ENCODE measurements at places on chromosomes 16 and 17.
A peak's percentile ranks its signal among the peaks of the same experiment; 100 is the strongest.

- no peak for DNase-seq
These were observed 5.9 kb upstream of the C16orf87 start for GRCh38 chr16:46836534-46837530.

DNA sequence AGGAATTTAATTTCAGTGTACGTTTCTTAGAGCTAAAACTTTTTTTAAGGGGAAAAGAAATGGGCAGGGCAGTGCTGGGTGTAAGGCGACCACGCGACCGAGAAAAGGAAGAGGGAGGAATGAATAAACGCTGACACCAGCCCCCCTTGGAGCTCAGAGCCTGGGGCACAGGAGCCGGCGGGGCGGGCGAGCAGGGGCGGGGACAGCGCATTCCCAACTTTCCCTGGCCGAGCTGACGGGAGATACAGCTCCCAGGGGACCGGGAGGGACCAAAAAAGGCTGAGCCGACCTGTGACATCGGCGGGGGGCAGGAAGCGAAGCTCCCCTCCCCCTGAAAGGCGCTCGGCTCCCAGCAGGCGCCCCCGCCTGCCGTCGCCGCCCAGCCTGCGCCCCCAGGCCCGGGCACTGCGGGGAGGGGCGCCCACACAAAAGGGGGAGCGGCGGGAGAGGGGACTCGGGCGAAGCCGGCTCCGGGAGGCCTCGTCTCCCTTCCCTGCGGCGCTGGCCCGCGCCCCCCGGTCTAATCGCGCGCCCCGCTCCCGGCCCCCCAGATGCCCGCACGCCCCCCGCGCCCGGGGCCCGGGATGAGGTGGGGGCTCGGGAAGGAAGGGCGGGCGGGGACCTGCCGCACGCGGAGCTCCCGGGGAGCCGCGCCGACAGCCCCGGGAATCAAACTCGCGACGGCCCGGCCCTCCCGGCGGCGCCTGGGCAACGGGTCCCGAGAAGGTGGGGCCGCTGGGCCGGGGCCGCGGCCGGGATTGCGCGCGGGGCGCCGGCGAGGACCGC is 622 bp downstream of the CUEDC1 start:
- peak; percentile 75 for DNase-seq

DNA sequence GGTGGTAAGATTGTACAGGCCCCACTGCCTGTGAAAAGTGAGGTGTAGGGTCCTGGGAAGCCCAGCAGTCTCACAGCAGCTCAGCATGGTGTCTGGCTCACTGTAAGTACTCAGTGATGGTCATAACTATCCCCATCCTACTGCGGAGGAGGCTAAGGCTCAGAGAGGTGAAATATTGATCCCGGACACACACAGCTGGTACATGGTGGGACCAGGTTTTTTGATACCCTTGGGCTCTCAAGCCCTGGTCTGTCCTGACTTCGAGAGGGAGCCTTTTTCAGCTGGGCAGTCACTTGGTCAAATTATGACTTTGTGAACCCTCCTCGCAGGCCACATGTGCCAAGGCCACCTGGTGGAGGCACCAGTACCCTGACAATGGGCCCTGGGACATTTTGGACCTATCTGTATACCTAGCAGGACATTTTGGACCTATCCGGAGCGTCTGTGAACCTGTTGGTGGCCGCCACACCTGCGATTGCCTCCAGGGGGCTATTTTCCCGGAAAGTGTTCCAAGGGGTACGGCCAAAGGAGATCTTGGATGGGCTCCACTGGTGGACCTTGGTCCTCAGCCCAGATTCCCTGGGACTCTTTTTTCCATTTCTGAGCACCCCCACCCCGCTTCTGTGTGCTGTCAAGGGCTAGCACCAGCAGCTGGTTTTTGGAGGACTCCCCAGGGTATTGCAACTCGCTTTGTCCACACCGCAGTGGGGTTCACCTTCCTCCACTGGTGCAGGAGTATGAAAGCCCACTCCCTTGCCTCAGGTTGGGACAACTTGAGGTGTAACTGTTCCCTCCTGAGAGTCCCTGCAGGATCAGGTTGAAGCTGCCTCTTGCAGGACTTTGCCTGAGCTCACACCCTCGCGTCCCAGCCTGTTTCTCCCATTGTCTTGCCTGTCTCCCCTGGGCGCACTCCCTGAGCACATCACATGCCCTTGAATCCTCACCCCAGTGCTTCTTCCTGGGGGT is 83.6 kb upstream of the NKD1 start:
- DNase-seq = no peak

GRCh38 chr17:60392845-60393702 is 1.1 kb upstream of the USP32 start:
- DNase-seq = peak; percentile 35

DNA sequence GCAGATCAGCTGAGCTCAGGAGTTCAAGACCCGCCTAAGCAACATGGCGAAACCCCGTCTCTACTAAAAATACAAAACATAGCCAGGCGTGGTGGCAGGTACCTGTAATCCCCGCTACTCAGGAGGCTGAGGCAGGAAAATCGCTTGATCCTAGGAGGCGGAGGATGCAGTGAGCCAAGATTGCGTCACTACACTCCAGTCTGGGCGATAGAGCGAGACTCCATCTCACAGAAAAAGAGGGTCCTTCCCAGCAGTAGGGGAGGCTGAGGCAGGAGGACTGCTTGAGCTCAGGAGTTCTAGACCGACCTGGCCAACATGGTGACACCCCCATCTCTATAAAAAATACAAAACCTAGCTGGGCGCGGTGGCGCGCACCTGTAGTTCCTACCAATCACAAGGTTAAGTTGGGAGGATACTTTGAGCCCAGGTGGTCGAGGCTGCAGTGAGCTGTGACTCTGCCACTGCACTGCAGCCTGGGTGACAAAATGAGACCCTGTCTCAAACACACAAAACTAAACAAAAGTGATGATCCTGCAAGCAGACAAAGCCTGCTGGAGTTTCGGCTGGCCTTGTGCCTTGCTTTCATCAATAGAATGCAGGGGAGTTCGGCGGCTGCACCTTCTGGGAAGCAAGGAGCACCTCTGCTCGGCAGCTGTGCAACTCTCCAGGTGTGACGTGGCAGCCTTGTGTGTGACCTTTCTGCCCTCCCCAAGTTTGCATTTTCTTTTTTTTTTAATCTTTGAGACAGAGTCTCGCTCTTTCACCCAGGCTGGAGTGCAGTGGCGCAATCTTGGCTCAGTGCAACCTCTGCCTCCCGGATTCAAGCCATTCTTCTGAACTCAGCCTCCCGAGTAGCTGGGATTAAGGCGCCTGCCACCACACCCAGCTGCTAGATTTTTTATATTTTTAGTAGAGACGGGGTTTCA is 12.4 kb upstream of the YWHAE start:
- no peak for DNase-seq

GRCh38 chr16:83946781-83947566 is 6.1 kb upstream of the OSGIN1 start:
- DNase-seq = no peak

DNA sequence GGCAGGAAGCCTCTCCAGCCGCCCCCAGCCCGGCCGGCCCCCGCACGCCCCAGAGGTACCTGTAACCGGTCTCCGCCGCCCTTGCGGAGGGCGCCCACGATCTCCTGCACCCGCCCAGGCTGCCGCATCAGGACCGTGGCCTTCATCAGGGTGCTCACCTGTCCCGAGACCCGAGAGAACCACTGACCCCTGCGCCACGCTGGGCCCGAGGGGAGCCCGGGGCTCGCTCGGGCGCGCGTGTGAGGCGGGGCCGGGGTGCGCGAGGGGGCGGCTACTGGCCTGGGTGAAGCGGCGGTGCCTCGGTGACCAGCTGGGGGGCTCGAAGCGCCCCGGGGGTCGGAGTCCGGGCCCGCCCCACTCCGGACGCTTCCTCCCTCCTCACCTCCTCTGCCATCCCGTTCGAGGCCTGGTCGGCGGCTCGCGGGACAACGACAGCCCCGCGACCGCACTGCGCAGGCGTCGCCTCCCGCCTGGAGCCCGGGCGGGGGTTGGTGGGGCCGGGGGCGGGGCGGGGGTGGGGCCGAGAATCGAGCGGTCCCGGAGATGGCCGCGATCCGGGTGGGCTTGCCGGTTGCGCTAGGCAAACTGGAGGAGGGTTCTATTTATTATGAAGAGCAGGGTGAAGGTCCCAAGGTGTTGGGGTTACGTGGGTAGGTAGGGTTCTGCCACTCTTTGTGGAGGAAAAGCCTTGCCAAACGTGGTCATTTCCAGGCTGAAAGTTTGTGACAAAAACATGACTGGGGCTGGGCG is at the start of gene NT5C3B:
NT5C3B (minus strand) TSS at position 433 of the 750 bp plus-strand sequence; CDS start at position 394, 39 bp downstream.
- DNase-seq = peak; percentile 50

- DNase-seq = no peak
These were observed 51.0 kb upstream of the CA10 start for GRCh38 chr17:52209507-52209906.

- DNase-seq = no peak
These were observed 4.8 kb downstream of the KAT7 start for GRCh38 chr17:49793309-49793708.

DNA sequence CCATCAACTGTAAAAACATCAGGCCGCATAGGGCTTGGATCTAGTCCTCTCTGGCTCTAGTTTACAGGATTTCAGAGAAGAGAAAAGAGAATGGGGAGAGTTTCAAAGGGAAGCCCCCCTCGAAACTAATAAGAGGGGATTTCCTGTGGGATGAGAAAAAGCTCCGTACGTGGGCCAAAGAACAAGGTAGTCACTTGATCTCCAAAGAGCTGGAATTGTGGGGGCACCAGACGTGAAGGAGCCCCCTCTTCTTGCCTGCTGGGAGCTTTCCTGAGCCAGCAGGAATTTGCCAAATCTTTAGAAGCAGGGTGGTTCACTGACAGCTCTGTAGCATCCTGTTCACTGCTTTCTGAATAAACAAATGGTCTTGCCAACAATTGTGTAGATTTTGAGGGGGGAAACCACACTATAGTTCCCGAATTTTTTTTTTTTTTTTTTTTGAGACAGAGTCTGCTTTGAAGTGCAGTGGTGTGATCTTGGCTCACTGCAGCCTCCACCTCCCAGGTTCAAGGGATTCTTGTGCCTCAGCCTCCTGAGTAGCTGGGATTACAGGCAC is 7.0 kb upstream of the TMIGD1 start:
- no peak for DNase-seq

- no peak for DNase-seq
These were observed 162.5 kb downstream of the TRIM37 start for GRCh38 chr17:58944166-58944565.

GRCh38 chr17:81483085-81483861 is 29.3 kb downstream of the ACTG1 start:
- DNase-seq = peak; percentile 72

GRCh38 chr16:1193143-1193824 is 31.8 kb downstream of the TPSG1 start:
- no peak for DNase-seq

GRCh38 chr17:40937384-40937819 is at the start of gene KRT23:
Gene KRT23 (minus strand): TSS chr17:40937646. CDS start chr17:40936603, 1,043 bp downstream.
- DNase-seq = no peak

DNA sequence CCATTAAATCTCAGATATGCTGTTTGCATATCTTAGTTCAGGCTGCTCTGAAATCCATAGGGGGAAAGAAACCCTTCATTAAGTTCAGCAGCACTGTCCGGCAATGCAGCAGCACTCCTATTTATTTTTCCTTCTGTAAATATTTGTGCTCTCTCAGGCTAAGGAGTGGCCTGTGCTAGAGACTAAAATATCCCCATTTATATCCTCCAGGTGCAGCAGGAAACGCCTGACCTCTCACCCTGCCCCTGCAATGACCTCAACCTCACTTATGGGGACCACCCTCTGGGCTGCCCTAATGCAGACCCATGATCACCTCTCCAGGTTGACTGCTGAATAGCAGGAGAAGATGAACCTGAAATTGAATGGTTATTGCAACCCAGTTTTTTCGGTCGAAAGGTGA is 165.0 kb upstream of the ELAC2 start:
- DNase-seq = no peak

DNA sequence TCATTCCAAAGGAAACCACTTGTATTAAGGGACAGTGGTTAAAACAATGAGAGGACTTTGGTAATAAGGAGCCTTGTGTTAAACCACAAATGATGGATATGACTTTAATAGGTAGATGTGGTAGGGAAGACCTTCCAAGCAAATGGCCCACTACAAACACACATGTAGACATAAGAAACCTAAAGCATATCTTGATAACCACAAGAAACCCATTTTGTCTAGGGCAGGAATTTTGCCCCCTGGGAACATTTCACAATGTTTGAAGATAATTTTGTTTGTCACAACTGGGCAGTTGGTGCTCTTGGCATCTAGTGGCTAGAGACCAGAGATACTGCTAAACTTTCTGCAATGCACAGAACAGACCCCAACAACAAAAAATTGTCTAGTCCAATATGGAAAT is 25.8 kb downstream of the KCNJ2 start:
- no peak for DNase-seq

DNA sequence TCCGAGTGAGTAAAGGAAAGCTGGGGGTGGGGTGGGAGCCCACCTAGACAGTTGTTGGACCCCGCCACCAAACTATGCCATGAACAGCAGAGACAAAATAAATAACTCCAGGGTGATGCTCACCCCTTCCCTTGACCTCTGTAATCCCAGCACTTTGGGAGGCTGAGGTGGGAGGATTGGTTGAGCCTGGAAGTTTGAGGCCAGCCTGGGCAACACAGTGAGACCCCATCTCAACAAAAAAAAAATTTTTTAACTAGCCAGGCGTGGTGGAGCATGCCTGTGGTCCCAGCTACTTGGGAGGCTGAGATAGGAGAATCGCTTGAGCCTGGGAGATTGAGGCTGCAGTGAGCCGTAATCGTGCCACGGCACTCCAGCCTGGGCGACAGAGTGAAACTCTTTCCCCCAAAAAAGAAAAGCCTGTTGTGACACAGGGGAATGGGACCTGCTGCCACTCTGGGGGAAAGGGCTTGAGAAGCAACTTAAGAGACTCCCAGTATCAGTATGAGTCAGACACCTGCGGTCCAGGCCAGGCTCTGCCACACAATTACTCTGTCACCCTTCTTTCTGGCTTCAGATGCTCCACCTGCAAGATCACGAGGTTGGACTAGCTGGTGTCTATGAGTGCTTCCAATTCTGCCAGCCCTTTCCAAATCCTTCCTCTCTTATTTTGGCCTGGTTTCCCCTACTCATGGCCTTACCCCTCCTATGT is 5.0 kb downstream of the SGCA start:
- no peak for DNase-seq

DNA sequence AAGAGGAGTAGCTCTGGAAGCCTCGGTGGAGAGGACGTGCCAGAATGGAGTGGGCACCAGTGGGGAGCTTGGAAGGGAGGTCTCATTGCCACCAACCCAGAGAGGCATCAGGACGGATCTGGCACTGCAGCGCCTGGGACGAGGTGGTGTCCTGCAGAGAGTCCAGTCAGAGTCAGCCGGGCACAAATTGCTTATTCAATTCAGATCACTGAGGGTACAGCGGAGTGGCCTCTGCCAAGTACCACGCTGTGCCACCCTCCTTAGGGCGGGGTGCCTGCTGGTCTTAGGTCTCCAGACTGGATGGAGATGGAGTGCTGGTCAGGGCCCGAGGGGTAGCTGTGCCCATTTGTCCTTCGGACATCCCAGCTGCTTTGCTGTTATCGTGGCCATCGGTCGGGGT is 18.9 kb upstream of the SPPL2C start:
- DNase-seq = no peak

DNA sequence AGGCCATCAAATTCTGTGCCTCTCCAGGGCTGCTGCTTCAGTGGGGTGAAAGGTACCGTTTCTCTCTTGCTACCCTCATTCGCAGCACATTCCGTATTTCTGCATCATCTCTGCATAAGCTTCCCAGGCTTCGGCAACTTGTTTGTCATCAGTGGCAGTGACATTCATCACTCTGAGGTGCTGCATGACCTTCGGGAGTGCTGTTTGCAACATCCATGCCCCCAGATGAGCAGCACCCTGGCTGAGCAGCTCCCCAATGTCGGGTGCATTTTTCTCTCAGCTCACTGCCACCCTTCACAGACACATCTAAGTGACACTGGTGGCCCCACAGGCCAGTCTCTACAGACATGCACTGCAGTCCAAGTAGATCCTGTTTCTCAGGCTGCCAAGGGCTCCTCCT is 3.8 kb downstream of the CREBBP start:
- no peak for DNase-seq

Measured in hindlimb muscle (tissue), 1 donor.